ENCODE measurements at places on chromosomes 11 and 22.
A peak's percentile ranks its signal among the peaks of the same experiment; 100 is the strongest.

DNA sequence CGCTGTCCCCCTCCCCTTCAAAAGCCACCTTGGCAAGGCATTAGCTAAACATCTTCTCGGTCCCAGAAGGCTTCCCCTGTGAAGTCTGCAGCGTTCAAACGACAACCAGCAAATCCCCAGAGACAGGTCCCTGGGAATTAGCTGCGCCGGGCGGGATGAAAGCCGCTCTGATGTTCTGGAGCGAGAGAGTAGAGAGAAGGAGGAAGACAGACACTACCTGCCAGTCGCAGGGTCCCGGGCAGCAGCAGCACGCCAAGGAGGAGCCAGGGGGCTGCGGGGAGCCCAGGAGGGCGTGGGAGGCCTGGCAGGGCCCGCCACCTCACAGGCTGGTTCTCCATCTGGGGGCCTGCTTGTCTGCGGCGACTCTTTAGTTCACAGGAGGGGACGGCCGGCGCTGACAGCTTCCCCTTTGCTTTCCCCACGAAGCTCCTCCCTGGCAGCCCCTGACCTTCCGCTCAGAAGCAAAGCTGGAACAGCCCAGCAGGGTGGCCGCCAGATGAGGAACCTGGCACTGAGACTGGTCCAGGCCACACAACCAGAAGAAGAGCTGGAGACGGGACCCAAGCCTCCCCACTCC is at the start of gene NFAM1:
Gene NFAM1, minus strand, starts transcription at position 384 of the 577 bp plus-strand sequence. Its CDS starts 46 bp downstream, at position 338.
- peak; percentile 90 for DNase-seq

GRCh38 chr11:65212226-65212801 is 30.6 kb downstream of the CAPN1 start:
- peak; percentile 36 for DNase-seq

DNA sequence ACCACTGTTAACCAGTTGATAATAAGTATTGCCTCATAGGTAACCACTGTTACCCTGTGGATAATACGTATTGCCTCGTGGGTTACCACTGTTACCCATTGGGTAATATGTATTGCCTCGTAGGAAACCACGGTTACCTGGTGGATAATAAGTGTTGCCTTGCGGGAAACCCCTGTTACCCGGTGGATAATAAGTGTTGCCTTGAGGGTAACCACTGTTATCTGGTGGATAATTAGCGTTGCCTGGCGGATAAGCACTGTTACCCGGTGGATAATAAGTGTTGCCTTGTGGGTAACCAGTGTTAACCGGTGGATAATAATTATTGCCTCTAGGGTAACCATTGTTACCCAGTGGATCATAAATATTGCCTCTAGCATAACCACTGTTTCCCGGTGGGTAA is 27.3 kb upstream of the NXPE4 start:
- DNase-seq, result no peak

DNA sequence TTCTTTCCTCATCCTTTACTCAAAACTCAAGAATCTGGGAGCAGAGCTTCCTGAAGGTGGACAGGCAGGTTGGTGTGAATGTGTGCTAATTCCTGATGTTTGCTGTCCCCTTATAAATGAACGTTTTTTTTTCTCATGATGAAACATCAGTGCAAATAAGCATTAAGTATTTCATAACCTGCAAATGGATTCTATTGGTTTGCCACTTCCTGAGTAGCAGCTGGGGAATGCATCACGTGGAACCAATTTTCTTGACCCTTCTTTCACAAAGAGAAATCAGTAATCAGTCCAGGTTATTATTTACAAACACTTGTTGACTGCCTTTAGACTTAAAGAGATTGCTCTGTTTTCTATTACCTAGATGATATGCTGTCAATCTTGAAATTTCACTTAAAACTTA is 40.1 kb upstream of the SCN3B start:
- DNase-seq, result no peak

DNA sequence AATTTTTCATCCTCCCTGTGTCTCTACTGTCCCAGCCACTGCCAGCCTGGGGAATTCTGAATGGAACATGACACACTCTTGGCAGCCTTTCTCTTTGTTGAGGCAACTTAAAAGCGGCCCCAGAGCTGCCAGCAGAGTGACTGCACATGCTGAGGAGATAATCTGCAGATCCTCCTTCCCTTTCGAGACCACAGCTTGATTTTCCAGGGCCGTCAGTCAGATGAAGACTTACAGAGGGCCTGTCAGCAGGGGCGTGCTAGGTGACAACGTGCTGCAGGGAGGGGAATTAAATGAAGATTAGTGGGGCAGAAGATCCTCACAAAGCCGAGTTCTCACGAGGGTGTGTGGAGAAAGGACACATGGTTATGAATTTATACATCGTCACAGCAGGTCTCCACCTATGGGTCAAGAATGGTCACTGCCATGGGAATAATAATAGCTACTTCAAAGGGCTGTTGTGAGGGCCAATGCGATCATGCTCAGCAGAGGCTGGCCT is 193.5 kb upstream of the PITPNB start:
- peak; percentile 77 for DNase-seq

DNA sequence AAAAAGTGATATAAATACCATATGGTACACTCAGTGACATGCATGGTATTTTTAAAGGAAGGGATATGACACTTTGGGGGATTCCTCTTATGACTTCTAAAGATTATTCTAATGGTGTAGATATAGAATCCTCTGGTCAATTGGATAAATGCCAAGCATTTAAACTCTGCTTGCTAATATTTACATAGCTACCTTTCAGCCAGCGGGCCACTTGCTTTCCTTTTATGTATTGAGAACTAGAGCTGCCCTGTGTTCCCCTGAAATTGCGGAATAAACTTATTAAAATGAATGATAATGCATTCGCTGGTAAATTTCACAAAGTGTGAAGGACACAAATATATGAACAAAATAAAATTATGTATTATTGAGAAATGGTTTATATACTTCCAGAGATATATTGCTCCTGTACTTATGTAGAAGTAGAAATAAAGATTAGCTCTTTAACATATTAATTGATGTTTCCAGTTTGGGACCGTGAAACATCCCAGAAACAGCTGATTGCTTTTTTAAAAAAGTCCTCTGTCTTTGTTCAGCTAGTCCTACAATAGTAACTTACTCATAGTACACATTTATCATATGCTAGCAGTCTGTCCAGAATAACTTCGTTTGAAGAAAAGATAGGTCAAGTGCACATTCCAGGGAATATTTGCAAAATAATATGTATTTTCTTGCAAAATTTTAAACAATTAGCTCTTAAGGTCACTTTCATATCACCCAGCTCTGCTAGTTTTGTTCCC is 40.1 kb upstream of the CARD18 start:
- no peak for DNase-seq

DNA sequence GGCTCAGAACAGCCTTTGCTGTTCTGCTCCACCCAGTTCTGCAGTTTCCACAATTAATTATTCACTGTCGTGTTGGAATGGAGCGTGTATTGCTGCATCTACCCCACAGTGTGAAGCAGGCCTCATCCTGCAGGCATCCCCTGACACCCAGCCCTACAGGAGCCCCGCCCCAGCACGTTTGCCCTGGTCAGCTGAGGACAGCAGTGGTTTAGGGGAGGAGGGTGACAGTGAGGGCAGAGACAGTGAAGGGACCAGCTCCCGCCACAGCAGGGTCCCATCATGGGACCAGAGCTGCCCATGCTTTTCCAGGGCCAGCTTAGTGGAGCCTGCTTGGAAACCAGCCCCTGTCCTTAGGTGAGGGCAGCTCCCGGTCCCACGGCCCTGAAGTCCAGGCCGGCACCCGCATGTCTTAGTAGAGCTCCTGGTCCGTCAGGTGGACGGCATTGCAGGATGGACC is 273.0 kb downstream of the TBC1D22A start:
- no peak for DNase-seq

DNA sequence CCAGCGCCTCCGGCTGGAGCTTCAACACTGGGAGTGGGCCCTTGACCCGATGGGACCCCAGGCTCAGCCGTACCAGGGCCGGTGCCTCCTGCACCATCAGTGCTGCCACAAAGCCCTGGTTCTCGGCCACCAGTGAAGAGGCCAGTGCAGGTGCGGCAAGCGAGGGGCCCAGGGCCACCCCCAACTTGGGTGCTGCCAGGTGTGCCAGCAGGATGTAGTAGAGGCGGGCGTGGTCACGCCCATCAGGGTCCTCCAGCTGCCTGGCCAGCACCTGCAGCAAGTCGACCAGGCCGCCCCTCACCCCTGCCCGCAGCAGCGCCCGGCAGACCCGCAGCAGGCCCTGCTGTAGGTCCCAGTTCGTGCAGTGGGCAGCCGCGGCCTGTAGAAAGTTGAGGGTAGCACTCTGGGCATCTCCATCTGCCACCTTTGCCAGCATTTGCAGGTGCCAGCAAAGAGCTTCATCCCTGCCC is 2.3 kb downstream of the AP5B1 start:
- no peak for DNase-seq

DNA sequence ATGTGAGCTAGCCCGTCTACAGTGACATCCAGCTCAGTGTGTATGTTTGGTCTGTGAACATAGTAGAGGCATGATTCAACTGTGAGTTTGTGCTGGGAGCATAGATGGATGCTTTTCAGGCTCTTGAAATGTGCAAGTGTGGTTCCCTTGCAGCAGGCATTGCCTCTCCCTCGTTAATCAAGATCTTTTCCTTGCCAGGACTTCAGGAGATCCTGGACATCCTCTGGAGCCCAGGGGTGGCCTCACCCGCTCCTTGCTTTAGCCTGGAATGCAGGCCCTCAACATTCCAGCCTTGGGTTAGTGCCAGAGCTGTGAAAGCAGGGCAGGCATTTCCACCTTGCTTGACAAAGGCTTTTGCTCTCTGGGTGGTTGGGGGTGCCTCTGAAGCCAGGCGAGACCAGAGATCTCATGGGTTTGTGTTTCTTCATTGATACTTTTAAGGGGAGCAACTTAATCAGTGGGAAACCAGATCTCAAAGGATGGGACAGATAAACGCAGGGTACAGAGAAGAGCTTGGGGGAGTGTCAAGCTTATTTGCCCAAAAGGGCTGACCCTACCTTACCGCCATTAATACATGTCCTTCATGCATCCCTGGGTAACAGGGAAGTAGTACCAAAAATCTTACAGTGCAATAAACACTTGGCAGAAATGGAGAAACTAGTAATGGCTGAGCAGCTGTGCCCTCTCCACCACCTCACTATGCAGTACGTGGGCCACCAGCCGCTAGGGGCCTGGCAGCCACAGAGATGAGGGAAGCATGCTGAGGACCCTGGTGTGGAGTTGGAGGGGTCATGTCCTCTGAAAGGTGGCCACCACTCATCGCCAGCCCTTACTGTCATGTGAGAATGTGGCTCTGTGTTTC is 72.1 kb downstream of the PTPRJ start:
- no peak for DNase-seq

DNA sequence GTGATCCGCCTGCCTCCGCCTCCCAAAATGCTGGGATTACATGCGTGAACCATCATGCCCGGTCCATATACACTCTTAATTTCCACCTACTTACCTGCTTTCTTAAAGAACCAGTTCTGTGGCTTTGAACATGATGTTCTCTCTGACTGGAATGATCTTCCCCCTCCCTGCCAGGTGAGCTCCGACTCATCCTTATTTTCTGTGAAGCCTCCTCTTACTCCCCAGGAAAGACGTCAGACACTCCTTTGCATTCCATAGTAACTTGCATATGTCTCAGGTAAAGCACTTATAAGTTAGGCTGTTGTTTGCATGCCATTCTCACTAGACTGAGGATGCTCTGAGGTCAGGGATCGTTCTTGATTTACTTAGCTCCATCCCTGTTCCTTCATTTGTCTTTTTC is 91.8 kb upstream of the RAB1B start:
- DNase-seq, result no peak

GRCh38 chr22:31049815-31050420 is 31.2 kb upstream of the SMTN start:
- DNase-seq, result peak; percentile 38

DNA sequence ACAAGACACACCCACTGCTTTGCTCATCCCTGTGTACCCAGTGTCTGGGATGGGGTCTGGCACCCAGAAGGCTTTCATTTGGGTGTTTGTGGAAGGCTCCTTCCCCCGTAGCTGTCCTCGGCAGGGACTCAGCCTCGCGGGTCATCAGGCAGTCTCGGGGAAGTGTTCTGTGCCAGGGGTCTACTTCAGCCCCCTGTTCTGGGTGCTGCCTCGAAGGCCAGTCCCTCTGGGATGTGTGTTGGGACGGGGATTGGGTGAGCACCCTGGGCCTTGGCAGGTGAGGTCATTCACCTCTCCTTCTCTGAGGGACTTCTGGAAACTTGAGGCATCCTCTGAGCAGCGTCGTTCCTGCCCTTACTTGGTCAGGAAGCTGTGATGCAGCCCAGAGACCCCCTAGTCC is 65.5 kb downstream of the RPUSD4 start:
- no peak for DNase-seq

DNA sequence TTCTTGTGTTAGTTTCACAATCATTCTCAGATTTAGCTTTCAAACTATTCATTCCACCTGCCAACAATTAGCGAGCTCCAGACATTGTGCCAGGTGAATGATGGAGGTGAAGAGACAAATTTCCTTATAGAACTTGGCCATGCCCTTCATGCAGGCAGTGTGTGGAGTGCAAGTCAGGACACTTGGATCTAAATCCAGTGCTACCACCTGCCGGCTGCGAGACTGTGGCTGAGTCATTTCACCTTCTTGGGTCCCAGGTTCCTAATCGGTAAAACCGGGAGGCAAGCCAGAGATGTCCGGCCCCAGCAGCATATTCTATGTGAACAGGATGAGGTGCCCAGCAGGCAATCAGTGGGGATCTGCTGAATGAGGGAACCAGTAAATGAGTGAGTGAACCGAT is 18.6 kb upstream of the EHF start:
- no peak for DNase-seq

DNA sequence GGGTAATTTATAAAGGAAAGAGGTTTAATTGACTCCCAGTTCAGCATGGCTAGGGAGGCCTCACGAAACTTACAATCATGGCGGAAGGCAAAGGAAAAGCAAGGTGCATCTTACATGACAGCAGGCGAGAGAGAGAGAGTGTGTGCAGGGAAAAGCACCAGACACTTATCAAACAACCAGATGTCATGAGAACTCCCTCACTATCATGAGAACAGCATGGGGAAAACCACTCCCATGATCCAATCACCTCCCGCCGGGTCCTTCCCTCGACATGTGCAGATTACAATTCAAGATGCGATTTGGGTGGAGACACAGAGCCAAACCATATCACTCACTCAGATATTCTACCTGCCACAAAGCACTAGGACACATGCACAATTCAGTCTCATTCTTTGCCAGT is 48.1 kb upstream of the HMGXB4 start:
- DNase-seq, result no peak

DNA sequence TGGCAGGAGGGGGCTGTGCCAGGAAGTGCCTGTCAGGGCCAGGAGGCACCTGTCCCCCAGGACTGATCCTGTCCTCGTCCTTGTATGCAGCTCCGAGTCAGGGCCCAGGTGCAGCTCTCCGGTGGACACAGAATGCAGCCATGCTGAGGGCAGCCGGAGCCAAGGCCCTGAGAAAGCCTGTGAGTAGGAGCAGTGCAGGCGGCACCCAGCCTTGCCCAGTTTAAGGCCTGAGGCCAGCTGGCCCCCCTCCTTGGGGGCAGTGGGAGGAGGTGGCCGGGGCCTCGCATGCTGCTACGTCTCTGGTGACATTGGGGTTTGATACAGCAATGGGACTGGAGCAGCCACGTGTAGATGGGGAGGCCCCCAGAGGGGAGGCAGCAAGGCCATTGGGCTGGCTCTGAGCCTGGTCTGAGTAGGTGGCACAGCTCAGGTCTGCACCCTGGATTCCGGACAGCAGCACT is 34.9 kb downstream of the SBF1 start:
- DNase-seq, result no peak

- DNase-seq, result no peak
Measured at GRCh38 chr11:6232899-6233298, 1.5 kb downstream of the FHIP1B start.

All from cardiac septum (tissue), 1 donor.